SK-N-MC (cell line): ENCODE measurements at places on chromosomes 1 and 21.

DNA sequence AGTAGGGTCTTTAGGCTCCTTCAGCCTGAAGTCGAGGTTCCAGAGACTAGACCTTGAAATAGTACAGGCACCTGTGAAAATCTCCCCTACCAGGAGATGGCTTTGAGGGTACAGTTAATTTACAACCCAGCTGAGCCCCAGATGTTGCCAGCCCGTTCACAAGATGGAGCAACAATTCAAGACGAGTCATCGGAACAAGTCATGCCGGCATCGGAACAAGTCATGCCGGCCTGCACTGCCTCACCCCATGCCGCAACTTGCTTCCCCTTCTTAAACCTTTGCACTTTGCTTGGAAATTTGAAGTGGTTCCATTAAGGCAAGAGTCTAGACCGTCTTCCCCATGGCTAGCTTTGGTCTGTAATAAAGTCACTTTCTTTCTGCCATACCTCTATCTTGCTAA, 16.0 kb downstream of the HHAT start:
- no peak for DNase-seq

DNA sequence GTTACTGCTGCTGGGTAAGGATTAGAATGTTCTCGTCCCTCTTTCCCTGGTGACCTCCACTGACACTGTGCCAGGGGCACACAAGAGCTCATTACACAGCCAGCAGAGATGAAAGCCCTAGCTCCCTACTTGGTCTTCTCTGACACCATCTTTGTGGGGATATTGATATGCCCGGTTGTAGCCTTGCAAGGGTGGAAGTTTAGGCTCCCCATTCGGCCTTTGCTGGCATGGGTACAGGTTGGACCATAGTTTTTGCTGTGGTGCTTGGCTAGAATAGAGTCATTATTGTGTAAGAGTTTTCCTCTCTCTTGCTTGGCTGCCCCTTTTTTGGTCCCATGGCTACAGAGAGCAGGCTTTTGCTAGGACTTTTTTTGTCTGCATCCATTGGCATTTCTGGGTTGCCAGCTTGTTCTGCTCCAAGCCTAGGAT, 12.3 kb downstream of the RAB4A start:
- no peak for DNase-seq

DNA sequence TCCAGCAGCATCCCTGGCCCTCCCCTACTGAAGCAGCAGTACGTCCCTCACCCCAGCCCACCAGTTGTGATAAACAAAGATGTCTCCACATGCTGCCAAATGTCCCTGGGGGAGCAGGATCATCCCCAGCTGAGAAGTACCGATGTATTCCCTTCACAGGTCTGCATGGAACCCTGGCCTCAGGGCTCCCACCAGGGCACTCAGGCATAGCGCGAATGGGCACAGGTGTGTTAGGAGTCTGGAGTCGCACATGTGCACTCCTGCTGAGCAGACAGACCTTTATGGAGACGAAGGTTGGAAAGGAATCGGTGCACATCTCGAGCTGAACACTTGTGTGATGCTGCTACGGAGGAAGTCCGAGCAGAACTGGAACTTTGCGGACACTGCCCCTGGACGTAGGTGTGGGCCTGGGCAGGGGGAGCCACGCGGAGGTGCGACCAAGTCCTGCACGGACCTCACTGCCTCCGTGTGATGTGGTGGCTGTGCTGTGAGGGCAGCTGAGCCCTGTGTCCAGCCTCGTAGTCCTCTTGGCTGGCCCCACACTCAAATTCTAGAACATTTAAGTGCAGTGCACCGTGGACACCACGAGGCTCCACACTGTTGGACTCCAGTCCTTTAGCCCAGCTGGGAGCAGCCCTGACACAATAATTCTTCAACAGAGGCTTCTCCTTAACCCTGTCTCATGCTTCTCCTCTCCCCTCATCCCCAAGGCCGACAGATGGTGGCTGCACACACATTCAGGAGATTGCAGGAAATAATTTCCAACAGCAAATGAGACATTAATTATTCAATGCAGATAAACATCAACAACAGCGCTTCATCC, 43.4 kb downstream of the RSPH1 start:
- DNase-seq, result no peak

DNA sequence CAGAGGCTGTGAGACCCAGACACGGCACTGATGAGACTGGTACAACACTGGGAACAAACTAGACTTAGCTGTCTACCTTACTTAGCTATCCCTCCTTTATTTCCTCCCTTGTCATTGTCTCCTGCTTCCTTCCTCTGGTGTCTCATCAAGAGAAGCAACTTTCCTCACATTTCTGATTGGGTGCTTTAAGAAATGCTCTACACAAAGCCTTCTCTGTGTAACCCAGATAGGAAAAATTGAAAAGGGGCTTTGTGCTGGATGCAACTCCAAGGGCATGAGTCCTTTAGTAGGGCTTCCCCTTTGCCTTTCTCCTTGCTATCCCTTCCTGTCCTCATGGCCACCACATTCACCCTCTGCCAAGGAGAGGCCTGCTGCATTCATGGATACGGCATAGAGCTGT, 274.5 kb downstream of the VAV3 start:
- DNase-seq, result no peak

- no peak for DNase-seq
These were observed 27.1 kb downstream of the MTF2 start for GRCh38 chr1:93106226-93106625.

GRCh38 chr1:208278638-208279037, 34.5 kb upstream of the PLXNA2 start:
- no peak for DNase-seq

DNA sequence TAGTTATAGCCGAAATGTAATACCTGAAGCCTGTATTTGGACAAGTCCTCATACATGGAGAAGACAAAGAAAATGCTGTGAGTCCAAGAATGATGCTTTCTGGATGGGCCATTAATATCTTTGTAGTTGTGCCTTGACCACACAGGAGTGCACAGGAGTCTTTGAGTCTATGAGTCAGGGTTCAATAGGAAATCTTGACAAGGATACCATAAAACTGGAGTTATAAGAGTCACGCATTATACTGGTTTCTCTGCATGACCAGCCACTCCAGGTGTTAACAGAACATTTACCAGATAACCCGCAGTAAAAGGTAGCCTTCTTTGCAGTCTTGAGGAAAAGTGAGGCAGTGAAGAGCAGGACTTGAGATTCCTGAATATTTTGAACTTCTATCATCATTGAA, 464.6 kb upstream of the PKN2 start:
- DNase-seq, result no peak

DNA sequence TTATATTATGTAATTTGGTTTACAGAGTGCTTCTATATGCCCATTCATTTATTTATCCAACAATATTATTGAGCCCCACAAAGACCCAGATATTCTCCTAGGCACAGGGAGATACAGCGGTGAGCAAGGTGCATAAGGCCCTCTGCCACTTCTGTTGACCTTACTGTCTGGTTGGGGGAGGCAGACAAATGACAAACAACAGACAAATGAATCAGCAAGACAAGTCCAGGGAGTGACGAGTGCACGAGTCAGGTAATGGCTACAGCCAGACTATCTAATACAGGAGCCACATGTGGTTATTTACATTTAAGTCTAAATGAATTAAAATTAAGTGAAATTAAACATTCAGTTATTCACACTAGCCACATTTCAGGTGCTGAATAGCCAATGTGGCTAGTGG, 22.0 kb upstream of the BCAR3 start:
- DNase-seq, result no peak

GRCh38 chr1:82059959-82060358, 259.2 kb downstream of the ADGRL2 start:
- DNase-seq, result no peak

DNA sequence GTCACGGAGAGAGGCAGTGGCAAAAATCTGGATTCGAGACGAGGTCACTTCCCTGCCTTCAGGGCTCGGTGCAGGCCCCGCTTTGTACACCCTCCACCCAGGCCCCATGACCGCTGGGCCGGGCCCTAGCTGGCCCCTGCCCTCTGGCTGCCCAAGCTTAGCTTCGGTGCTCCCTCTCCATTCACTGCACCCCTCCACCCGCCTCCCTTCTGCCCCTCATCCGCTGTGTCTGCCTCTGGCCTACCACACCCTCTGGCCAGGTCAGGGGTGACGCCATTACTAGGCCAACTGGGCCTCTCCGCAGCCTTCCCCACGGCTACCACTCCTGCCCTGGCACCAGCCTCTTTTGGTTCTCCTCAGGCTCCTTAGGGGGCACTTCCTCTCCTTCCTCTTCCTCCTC, 528 bp upstream of the CD164L2 start:
- DNase-seq, result no peak

- DNase-seq, result no peak
These were observed 1.4 kb downstream of the HTR1D start for GRCh38 chr1:23215751-23216449.

GRCh38 chr1:159428536-159428935, 3.5 kb upstream of the OR10J4 start:
- DNase-seq, result no peak
